Neural progenitor cell (in vitro differentiated cells): ENCODE measurements at places on chromosomes 2 and 18. TPM values are rescaled to one million over a fixed set of nuclear protein-coding genes. Genes with fewer than 3 reads are reported as not detected.
A peak's percentile ranks its signal among the peaks of the same experiment; 100 is the strongest.

DNA sequence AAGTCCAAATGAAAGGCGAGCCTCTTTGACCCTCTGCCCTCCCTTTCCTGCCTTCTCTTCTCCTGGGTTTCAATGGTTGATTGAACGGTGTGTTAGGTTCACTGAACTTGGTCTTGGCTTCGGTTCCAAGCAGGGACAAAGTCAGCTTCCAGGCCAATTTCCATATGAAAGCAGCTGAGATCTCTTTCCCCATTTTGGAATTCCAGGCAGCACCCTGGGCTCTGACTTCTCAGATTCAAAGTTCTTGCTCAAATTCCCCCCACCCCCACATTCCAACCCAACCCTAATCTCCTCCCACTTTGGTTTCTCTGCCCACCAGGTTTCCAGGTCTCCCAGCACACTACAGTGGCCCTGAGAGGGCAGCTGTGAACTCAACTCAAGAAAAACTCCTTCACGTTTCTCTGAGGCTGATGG, 231.0 kb downstream of the INSIG2 start:
- H3K27me3 ChIP-seq = peaks cover 26% of the 10 kb centered on the region
- peak; percentile 62 for DNase-seq
- peaks cover 36% of the 10 kb centered on the region for H3K4me1 ChIP-seq
- H3K36me3 ChIP-seq = no peaks in the 10 kb centered on the region
- H3K27ac ChIP-seq = no peak overlapping the region

- no peaks in the 10 kb centered on the region for H3K36me3 ChIP-seq
- H3K27ac ChIP-seq = no peak overlapping the region
- no peak overlapping the region for H3K4me3 ChIP-seq
- H3K4me1 ChIP-seq = no peaks in the 10 kb centered on the region
- DNase-seq = no peak
Observed at GRCh38 chr2:97727296-97727695, 13.9 kb downstream of the ZAP70 start.

Gene GTF2A1L
- total RNA-seq = 1.6 and 3.7 TPM in 2 replicates

Gene CIB4
- not detected in 2 replicates for total RNA-seq
